NCI-H774 (cell line): ENCODE measurements at places on chromosomes 16 and 17.

DNA sequence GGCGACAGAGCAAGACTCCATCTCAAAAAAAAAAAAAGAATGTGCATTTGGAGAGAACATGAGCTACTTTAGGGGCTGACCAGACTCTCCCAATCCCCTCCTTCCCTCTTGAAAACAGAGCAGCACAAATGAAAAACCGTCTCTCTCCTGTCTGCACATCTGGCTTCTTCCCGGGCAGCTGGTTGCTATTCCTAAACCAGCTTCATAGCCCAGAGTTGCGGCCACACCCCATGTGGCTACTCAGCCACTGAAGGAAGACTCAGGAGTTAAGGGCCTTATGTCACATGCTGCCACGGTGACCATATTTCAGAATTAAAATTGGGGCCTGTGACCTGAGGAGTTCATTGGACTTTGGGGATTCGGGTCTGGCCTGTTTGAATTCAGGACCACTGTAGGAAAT lies 48.3 kb downstream of the KATNIP start:
- DNase-seq = no peak

DNA sequence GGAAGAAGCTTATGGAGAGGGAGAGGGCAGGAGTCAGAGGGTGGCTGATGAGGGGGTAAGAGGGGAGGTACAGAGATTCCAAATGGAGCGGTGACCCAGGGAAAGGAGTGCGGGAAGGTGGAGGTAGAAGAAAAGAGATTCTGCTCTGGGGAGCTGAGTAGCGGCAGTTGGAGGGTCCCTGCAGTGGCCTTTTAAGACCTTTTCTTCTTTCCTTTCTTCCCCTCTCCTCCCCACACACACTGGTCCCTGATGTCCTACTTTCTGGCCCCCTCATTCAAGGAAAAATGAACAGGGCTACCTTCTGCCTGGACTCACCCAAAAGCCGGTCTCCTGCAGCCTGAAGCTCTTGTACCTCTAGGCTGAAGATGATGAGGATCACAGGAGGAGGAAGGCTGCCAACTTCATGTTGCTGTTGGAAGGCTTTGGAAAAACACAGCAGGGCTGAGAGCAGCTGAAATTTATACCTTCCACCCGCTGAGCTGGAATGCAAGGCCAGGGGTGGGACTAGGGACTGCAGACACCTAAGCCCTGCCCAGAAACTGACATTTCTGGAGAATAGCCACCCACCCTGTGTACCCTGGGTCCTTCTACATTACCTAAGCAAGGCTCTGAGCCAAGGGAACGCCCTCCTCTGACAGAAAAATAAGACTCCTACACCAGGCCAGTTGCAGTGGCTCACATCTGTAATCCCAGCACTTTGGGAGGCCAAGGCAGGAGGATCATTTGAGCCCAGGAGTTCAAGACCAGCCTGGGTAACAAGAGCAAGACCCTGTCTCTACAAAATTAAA lies 9.4 kb upstream of the HEATR6 start:
- DNase-seq = no peak

DNA sequence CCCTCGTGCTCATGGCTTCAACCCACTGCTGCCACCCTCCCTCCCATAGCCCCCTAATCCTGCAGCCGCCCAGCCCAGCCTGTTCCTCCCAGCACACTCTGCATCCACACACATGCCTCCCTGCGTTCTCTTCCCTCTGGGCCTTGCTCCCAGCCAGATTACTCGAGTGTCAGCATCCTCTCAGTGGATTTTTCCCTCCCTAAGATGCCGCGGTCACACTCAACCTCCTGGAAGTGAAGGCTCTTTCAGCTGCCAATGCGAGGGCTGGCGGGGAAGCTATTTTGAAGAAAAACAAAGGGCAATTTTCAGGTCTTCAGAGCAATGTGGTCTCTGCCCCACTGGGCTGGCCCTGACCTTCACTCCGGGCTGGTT lies 23.2 kb upstream of the CACNG5 start:
- DNase-seq = no peak

DNA sequence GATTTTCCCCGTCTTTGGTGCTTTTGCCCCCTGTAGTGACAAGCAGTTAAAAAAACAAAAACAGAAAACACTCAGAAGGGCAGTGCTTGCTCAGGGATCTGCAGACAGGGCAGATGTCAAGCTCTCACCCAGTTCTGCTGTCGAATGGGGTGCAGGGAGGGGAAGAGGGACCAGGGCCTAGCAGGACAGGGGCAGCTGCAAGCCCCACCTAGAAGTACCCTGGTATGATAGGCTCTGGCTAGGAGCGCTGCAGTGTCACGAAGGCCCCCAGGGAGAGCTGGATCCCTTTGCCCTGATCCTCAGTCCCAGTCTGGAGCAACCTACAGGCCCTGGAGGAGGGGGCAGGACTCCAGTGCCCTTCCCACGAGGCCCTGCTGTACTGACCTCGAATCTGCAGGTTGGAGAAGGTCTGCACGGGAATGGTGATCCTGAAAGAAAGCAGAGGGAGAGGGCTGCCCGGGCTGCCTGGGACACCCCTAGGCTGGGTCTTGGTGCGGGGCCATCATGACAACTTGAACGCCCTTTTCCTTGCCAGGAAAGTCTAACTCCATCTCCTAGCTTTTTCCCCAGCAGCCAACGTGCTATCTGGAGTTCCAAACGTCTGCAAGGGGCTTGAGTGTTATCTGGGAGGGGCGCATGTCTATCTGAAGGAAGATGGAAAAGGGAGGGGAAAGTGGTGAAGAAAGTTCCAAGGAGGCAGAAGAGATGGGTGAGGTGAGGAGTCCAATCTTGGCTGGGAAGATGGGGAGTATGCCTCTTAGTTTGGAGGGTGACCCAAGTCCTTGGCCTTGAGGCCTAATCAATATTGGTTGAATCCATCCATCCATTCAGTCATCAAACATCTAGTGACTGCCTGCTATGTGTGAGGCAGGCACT lies 4.8 kb downstream of the GFAP start:
- DNase-seq = no peak

DNA sequence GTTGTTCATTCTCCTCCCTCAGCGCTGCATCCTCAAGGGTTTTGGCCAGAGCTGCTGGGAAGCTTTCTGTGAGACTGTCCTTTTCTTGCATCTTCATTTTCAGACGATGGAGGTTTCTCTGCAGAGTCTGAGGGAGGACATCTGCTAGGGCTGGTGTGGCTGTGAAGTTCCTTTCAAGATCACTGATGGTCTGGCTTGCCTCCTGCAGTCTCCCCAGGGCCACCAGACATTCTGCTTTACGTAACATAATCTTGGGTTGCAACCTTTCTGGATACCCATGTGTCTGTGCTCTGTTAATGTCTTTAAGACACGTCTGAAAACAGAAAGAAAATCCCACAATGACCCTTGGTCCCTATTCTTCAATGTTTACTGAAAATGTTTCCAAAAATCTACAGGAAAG lies 29.0 kb downstream of the SMYD4 start:
- DNase-seq = no peak

GRCh38 chr16:6482696-6483468 lies 849.8 kb upstream of the RBFOX1 start:
- no peak for DNase-seq

GRCh38 chr17:48514477-48514876 lies 16.3 kb downstream of the HOXB1 start:
- DNase-seq = no peak

DNA sequence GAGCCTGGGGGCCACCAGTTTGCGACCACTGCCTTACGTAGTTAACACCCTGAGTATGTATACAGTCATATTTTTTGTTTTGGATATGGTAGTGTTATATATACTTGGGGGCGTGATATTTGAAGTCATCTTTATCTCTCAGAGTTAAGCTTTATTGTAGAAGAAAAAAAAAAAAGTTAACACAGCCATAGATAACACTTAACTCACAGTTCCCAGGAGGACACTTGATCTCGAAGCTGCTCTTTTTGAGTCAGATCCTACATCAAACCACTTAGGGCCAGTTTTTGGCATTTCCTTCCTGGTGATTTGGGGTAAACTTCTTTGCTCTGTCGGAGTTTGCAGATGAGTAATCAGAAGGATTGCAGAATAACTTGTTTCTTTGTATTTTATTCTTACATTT lies 5.8 kb downstream of the ITPRIPL2 start:
- no peak for DNase-seq

DNA sequence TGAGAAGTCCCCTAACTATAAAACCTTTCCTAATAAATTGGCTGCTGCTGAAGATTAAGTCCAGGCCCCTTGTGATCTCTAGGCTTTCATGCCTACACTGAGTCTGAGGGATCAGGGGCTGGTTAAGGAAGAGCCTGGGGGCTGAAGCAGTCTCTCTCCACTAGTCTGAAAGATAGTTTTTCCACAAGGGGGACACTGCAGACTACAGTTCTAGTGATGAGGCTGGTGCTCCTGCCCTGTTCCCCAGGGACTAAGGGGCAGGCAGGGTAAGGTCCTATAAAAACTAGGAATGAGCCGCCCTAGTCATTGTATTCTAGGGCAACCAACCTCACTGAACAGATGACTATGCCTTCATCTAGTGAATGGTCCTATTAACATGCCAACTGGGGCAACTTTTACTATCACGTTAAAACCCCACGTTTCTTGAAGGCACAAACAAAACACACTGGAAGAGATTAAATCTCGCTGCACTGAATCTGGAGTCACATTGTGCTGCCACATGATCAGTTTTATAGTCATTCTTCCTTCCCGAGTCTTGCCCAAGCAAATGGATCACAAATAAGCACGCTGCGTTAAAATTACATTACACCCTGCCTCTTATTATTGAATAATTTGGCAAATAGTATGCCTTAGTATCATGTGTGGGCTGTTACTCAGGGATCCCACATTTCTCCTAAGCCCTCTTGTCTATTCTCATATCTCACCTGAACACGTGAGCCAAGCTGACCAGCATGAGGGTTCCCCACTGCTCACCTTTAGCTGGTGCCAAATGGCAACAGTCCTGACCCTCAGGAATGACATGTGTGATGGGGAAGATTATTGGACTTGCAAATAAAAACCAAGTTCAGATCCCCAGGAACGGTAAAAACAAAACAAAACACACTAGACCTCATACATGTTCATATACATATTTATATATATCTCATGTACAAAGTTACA lies 95.4 kb upstream of the TOB1 start:
- no peak for DNase-seq

GRCh38 chr16:69373019-69373418 lies 12.8 kb downstream of the TERF2 start:
- DNase-seq = no peak

DNA sequence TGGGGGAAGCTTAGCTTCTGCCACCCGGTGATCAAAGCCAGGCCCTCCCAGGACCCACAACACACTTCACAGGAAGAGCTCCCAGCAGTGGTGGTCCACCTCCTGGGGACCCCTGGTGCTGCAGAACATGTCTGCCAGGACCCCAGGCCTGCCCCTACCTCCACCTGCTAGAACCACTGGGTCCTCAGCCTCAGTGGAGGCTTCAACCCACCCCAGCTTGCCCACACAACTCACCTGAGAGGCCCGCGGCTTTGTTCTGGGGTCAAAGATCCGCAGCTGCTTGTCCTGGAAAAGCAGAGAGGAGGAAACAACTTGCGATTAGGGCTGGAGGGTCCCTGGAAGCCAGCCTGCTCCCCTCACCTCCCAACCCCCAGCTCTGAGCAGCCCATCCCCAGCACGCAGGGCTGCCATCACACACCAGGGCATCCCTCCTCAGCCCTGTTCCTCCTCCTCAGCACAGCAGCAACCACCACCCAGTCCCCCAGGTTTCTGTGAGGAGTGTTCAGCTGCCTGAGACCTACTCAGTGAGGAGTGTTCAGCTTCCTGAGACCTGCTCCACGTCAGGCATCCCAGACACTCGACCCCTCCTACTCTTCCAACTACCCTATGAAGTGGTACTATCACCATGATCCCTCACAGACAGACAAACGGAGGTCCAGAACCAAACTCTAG lies 21.2 kb downstream of the CORO7 start:
- DNase-seq = no peak

- no peak for DNase-seq
These were observed 2.3 kb upstream of the SSTR5 start for GRCh38 chr16:1070084-1070863.

GRCh38 chr17:28154214-28154613 lies 111.7 kb downstream of the NLK start:
- DNase-seq = no peak

DNA sequence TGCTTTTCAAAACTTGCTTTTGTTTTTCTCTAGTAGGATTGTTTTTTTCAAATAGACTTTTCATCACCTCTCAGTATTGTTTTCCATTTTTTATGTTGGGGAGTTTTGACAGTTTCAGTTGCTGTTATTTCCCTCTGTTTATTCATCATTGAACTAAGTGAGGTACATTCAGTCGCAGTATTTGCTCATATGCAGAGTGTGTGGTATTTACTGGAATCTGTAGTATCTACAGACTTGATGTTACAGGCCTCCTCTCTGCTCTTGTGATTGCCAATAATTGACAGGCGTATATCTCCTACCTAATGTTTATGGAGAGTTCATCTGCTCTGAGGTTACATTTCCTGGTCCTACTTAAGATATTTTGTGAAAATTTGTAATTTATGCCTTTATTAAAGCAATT lies 49.6 kb downstream of the COX10 start:
- DNase-seq = no peak

- DNase-seq = peak; percentile 30
These were observed 102.6 kb upstream of the CREBBP start for GRCh38 chr16:3983081-3983520.

- DNase-seq = no peak
These were observed 90.1 kb downstream of the MRC2 start for GRCh38 chr17:62717589-62717855.

DNA sequence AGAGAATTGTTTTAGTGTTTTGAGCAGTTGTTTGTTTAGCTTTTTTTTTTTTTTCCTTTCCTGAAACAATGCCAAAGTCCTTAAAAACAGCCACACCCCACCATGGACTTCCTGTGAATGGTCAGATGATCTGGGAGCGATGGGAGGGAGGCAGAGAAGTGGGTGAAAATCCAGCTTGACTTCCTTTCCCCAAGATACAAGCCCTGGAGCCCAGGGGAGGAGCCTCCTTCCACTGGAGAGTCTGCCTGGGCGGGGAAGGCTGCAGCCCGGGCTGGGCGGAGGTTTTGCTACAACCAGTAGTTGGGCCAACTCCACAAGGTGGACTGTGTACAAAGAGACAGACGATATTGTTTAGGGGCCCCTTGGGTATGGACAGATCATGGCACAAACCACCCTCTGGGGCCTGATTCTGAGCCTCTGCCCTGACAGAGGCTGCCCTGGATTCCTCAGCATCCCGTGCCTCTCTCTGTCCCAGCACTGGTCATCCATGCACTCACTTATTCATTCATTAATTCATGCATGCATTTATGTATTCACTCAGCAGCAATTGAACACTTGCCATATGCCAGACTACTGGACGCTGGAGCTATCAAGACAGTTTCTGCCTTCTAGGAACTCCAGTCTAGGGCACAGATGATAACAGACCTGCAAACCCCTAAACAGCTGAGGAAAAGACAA lies 29.8 kb downstream of the WSB1 start:
- peak; percentile 59 for DNase-seq
